ENCODE measurements at places on chromosomes 1 and 21.

DNA sequence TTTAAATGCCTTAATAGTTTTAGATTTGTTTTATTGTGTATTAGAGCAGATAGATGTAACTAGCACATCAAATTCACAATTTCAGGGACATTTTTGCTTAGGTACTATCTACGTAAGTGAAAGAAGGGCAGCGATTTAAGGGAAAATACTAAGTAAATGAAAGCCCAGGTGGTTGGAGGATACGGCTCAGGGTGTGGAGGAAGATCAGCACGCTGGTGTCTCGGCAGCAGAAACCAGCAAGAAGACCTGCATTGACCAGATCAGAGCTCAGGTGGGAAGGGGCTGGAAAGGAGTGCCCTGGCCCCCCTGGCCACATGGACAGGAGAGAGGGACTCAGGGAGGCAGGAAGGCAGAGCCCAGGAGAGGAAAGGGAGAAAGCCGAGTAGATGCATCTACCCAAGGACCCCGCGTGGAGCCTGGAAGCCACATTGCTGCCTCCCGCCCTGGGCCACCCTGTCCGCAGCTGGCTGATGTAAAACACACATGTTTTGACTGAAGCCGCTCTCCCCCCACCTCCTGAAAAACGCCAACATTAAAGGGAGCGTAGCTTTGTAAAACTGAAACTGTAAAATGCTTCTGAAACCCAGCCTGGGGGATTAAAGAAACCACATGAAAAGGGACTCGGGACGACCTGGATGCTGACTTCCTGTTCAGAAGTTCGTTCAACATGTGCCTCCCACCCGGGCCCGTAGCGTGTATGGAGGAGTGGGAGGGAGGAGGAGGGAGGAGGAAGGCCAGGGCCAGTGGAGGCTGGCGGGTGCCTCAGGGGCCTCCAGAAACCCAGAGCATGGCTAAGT lies 72.6 kb upstream of the TARDBP start:
- DNase-seq: peak; percentile 51

- DNase-seq: no peak
Measured at GRCh38 chr1:84152649-84153056, 8.6 kb downstream of the PRKACB start.

- DNase-seq: no peak
Measured at GRCh38 chr1:245179706-245180105, 24.9 kb downstream of the KIF26B start.

- no peak for DNase-seq
Measured at GRCh38 chr1:160834945-160835565, 27.6 kb downstream of the CD244 start.

- DNase-seq: no peak
Measured at GRCh38 chr1:181040284-181040865, 6.6 kb downstream of the MR1 start.

DNA sequence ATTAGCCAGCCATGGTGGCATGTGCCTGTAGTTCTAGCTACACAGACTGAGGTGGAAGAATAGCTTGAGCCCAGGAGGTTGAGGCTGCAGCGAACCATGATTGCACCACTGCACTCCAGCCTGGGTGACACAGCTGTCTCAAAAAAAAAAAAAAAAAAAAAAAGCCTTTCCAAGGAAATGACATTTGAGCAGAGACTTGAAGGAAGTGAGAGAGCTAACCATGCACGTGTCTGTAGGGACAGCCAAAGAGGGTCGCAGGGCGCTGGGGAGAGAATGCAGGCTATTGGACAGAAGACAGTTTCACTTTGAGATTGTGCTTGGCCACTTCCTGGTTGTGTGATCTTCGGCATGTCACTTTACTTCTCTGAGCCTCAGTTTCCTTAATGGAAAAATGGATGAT lies 6.8 kb downstream of the HCRTR1 start:
- DNase-seq: peak; percentile 55

GRCh38 chr1:6322161-6322560 lies 61.3 kb upstream of the GPR153 start:
- no peak for DNase-seq

DNA sequence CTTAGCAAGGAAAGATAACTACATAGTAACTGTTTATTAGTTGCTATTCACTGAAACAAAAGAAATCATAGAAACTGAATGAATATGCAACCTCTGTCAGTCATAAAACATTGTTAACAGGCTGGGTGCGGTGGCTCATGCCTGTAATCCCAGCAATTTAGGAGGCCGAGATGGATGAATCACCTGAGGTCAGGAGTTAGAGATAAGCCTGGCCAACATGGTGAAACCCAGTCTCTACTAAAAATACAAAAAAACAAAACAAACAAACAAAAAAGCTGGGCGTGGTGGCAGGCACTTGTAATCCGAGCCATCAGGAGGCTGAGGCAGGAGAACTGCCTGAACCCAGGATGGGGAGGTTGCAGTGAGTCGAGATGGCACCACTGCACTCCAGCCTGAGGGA lies 44.1 kb downstream of the CRB1 start:
- DNase-seq: no peak

GRCh38 chr1:172823534-172823933 lies 164.6 kb downstream of the FASLG start:
- no peak for DNase-seq

GRCh38 chr1:217139513-217139912 lies 416.3 kb upstream of the ESRRG start:
- DNase-seq: no peak

DNA sequence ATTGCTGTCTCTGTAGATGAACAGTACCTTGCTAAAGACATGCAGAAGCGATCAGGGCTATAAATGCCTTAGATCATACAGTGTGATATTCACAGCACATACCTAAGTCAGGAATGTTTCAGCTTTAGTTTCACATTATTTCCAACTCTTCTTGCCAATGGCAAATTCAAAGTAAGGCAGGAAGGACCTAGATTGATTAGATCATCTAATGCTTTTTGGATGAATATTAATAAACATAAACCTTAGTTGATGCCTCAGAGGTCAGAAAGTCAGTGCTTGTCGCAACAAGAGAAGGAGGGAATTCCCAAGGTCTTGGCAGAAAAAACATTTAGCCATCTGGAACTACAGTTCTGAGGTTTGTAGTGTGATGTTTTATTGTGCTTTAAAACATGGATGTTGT lies 122.3 kb downstream of the TNFSF18 start:
- DNase-seq: no peak

GRCh38 chr1:248627971-248628844 lies 6.7 kb downstream of the OR2T11 start:
- DNase-seq: no peak

- DNase-seq: no peak
Measured at GRCh38 chr21:36321325-36322082, 1.5 kb downstream of the MORC3 start.

DNA sequence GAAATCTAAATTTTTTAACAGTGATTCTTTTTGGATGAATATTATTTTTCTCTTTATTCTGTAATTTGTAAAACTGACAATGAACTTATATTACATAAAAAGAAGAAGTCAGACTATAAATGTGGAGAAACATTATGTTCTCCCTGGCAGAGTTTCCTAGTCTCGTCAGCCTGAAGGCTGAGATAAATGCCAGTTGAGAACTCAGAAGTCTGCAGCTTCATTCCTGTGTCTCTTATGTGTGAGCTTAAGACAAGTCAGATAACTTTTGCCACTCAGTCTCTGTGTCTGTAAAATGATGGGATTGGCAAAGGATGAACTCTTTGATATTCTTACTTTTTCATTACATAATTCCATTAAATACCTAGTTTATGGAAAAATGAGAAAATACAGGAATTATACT lies 568.8 kb upstream of the ZRANB2 start:
- DNase-seq: no peak

- no peak for DNase-seq
Measured at GRCh38 chr1:94884507-94884906, 42.4 kb downstream of the CNN3 start.

DNA sequence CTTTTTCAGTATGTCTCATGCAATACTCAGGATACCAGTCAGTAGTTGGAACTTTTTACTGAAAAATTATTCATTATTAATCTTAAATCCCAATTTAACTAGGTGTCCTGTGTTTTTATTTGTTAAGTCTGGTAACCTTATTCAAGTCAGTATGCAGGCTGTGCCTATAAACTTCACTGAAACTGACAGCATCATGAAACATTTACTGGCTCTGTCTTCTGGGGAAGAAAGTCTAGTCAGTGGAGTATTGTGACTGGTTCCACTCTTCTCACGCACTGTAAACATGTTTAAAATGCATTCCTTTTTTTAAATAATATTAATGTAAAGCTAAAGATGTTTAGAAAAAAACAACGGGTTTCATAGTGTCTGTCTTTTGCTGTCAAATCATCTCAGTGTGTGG lies 739.7 kb downstream of the LTN1 start:
- no peak for DNase-seq

DNA sequence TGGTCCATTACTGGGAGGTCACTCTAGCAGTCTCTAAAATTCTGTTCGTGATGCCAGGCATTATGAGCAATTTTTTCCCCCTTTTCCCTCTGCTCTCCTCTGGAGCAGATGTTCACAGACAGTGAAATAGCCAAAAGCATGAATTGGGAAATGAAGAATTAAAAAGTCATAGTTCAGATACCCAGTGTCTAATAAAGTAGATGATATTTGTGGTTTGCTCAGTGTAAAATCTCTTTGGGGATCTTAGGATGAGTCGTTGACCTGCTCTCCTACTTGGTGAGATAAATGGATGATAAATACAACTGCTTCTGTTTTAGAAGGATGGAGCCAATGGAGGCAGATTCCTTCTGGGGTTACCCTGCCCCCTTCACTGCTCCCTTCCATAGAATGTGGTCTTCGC lies 56.3 kb downstream of the KIAA0040 start:
- DNase-seq: no peak

GRCh38 chr1:14922942-14923726 lies 230.4 kb upstream of the TMEM51 start:
- DNase-seq: no peak

DNA sequence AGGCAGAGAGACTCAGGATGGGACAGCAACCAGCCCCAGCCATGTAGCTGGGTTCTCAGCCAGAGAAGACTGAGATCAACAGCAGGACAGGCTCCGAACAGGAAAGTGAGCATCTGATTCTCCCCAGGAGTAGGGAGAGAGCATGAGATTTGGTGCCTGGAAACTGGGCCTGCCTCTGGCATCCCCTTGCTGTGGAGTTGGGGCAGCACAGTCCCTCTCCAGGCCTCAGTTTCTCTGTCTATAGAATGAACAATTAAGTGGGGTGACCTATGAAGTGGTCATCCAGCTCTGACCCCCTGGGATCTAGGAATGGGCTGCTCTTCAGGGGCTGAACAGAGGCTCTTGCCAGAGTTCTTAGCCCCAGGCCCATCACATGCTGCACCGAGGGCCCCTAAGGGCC lies 55.6 kb downstream of the KLHDC7A start:
- no peak for DNase-seq

DNA sequence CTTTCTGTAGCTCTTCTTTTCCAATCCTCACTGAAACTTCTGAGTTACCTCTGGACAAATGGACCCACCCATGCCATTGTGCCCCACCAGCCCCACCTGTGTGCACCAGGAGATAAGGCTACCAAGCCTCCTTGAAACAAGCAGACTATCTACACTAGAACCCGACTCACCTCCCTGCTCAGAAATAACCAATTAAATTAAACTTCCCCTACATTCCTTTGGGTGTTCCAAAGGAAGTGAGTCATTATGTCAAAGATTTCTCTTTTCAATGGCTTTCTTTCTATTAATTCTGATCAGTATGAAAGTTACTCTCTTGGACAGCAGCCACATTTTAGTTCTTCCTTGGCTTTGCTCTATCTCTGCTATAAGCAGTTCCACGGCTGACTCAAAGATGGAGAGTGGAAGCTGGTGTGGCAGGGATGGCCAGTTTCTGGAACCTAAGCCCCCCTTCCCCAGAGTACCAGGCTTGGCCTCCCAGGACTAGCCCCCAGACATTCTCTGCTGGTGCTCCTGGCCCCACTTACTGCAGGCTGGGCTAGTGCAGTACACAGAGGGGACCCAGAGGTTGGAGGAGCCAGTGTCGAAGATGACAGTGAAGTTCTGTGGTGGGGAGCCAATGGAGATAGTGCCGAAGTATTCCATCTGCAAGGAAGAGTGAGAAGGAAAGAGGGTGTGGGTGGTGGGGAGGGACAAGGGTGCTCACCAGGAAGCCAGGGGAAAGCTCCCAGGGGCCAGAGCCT lies 1.9 kb downstream of the CTSE start:
- DNase-seq: no peak

GRCh38 chr21:42027822-42028765 lies 17.9 kb upstream of the ZBTB21 start:
- DNase-seq: no peak

DNA sequence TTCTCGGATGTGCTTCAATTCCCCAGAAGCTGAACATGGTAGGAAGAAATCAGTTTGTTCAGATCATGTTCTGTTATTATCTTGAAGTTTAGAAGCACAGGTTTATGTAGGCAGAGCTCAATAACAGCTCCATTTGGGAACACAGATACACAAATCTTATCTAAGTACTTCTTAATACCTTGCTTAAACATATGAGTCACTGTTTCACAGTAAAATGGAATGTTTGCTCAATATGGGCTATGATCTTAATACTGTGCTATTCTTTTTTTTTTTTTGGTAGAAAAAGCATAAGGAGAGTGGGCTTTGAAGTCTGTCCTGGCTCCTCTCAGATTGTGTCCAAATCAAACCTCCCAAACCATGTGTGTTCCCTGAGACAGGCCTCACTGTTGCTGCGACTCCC lies 13.4 kb downstream of the PROK1 start:
- DNase-seq: no peak

DNA sequence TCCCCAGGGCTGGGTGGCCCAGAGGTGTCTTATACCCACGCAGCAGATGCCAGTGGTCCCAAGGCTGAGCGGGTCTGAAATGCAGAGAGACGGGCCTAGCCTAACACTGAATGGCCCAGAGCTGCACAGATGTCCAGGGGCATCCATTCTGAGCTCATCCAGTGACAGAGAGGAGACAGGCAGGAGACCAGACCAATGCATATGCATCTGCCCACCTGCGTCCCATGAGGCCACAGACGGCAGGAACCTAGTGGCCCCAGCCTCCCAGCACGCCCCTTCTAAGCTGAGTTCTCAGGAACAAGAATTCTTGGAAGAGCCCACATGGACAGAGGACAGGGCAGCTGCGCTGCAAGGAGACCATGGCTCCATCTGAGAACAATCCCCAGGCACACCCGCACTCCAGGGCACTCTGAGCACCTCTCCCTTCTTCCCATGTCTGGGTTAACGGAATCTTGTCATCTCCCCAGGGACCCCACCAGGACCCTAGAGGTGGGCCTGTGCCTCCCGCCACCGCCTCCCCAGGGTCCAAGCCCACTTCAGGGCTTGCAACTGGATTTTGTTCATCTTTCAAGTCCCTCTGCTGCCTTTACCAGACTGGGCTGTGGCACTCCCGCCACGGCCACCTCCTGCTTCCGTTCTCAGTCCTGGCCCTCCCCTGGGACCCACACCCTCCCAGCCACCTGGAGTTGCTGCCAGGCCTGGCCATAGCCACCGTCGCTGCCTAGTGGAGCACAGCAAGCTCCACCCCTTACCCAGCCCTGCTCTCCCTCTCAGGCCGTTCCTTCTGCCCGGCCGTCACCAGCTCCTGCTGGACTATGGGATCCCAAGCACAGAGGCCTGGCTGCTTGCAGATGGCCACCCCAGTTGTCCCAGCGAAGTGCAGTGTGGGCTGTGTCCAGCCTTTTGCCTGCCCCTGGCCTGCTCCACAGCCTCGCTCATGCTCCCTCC lies 3.3 kb downstream of the WNT3A start:
- DNase-seq: no peak

All from stimulated activated naive B cell treated with anti-CD40 and anti-IgM and Interleukin-4, amounts not matched to agents 10 μg/mL and 1 μg/mL and 100 μg/mL, for 72 hours (primary cell).